ENCODE measurements at places on chromosomes 1 and 21. TPM values are rescaled to one million over a fixed set of nuclear protein-coding genes. Genes with fewer than 3 reads are reported as not detected.
A peak's percentile ranks its signal among the peaks of the same experiment; 100 is the strongest.

The FCRL3 gene
- total RNA-seq, result not detected

The F13B gene
- not detected for total RNA-seq

The NTNG1 gene
- 25.8 TPM for total RNA-seq

The CCDC17 gene
- not detected for total RNA-seq

The CYP4B1 gene
- not detected for total RNA-seq

The LRRC38 gene
- not detected for total RNA-seq

The TMEM125 gene
- 7.0 TPM for total RNA-seq

The FMO5 gene
- total RNA-seq, result 0.29 TPM

DNA sequence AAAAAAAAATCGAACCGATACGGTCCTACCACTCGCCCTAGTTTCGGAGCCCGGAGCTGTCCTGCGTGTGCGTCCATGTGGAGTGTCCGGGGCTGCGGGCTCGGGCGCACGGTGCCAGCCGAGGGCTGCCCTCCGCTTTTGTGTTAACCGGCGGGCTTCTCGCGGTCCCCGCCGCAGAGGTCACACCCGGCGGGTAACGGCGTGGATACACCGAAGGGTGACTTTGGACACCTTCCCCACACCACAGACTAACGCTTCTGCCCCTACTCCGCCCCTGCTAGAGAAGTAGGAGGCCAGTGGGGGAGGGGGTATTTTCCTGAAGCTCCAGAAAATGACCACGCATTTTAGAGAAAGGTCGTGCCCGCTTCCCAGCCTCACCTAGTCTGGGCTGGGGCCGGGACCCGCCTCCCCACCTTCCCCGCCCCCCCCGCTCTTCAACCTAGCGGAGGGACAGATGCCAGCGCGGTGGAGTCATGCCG lies 609 bp upstream of the ATF3 start:
- DNase-seq, result no peak

- no peak for DNase-seq
Observed at GRCh38 chr1:240766831-240767230, 154.9 kb upstream of the GREM2 start.

DNA sequence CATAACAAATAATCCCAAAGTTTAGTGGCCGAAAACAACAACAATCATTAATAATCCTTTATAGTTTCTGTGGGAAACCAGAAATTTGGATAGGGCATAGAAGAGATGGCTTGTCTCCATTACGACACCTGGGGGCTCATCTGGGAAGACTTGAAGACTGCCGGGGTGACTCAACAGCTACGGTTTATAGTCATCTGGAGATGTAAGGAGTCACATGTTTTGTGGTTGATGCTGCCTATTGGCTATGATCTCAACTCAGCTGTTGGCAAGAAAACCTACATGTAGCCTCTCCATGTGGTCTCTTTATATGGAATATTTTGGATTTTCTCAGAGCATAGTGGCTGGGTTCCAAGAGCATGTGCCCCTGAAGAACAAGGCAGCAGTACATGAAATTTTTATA lies 29.3 kb upstream of the TSPAN2 start:
- no peak for DNase-seq

GRCh38 chr1:4071653-4072052 lies 171.6 kb upstream of the C1orf174 start:
- no peak for DNase-seq

DNA sequence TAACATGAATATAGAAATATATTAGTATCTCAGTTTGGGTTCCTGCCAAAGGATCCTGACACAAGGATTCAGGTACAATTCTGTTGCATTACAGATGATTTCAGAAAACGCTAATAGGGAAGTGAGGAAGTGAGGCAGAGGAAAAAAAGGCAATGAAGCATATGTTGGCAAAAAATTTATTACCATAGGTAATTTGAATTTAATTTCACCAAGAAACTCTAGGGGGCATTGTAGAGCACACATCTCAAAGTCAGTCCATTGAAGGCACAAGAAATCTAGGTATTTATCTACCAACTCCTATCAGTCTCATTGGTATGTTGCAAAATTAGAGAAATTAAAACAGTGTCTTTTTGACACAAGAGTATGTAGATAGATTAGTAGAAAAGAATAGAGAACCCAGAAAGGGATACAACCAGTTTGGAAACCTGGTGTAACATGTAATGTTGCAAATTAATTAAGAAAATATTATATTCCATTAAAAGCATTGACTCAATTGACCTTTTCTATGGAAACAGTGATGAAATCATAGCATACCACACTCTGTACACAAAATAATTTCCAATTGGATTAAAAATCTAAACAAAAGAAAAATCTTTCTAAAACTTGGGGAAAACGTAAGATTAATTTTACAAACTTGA lies 104.9 kb upstream of the SNX7 start:
- no peak for DNase-seq

DNA sequence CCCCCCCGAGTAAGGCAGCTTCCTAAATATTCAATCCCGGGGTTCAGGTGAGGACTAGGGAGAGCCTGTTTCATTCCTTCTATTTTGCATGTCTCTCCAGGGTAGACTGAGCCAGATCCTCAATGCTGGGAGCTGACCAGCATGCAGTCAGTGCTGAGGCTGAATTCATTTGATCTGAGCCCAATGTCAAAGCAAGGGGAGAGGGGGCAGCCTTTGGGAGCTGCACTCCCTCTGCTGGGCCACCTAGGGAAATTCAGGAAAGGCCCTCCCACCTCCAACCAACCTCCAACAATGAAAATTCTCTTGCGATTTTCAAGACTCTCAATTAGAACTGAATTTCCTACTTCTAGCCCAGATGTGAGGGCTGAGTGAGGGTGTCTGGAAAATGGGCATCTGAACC lies 371.2 kb downstream of the NPHP4 start:
- DNase-seq, result no peak

DNA sequence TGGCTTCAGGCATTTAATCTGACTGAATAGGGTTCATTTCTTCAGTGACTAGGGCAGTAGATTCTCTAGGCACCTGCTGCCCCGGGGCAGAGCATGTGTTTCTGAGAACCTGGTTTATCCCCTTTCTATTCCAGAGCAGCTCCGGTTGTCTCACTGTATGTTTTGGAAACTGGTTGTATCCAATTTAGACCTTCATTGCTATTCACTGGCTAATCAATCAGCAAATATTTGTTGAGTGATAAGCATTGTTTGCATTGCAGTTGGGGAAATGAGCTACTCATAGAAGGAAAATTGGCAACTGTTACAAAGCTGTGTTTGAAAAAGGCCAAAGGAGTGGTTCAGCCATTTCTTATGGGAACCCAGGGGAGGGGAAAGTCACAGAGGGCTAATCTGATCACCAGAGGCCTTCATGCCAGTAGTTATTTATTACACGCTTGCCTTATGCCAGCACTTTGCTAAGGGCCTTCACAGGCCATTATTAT lies 2.9 kb downstream of the QSOX1 start:
- no peak for DNase-seq

DNA sequence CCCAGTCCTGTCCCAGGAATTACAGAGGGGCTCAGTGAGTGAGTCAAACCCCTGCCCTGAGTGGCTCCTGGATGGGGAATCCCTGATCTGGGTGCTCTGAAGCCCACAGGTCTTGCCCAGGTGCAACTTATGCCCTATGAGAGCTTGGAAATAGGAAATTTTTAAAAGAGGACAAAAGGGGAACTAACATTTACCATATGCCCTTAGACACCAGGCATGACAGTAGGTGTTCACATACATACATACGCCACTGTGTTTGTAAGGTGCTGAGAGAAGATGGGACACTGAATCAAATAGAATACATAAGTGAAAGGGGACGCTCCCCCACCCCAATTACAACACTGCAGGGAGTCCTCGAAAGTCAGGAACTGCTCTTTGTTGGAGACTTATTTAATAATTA lies 1.4 kb downstream of the CFAP45 start:
- DNase-seq, result no peak

GRCh38 chr1:172350856-172351255 lies 69.6 kb upstream of the C1orf105 start:
- no peak for DNase-seq

DNA sequence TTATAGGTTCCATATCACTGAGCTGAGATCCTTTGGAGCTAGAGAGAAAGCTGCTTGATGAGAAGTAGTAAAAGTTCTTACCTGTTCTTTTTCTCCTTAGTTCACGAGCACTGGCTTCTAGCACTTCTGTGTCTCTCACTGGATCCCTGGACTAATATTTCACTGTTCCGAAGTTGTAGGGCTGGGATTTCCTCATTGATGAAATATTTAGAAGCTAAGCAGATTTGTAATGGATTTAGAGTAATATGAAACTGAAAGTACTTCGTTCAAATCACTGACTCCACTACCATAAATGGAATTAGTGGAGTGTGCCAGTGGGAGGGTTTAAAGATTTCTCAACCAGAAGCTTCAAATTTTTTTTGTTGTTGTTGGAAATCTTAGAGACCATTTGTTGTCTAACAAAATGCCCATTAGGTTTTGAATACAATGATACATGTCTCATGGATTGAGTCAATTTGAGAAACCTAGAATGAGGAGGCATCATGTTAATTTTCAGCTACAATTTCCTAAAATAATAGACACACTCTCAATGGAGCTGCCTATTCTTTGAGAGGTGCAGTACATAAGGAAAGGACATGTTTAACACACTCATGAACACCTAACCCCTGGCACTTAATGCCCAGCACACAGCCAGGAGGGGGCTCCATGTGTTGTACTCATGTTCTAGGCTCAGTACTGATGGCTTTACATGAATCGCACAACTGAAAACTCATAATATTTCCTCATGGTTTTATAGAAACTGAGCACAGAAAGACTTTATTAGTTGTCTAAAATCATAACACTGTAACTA lies at the start of gene GBP1:
GBP1 (minus strand) TSS at position 130 of the 790 bp plus-strand sequence. CDS start 1,974 bp downstream, outside the sequence.
- DNase-seq, result peak; percentile 87

GRCh38 chr1:241611063-241611462 lies 29.1 kb downstream of the CHML start:
- no peak for DNase-seq

DNA sequence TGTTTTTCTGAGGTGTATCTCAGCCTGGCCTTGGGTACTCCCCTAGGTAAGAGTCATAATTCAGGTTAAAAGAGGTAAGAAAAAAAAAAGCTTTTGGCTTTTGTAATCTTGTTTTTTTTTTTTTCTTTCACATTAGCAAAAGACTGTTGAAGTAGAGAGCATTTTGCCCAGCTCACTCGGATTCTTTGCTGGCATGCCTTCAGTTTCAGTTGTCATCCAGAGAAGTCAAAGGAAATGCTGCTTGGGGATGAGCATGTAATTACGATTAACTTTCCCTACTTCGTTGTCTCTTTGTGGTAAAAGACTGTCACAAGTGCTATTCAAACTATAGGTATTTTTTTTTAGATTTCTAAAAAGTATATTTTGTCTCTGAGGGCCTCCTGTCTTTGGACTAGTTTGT lies 6.3 kb downstream of the BACH1 start:
- DNase-seq, result no peak

- no peak for DNase-seq
Observed at GRCh38 chr1:148372731-148373130, 110.4 kb downstream of the PPIAL4G start.

DNA sequence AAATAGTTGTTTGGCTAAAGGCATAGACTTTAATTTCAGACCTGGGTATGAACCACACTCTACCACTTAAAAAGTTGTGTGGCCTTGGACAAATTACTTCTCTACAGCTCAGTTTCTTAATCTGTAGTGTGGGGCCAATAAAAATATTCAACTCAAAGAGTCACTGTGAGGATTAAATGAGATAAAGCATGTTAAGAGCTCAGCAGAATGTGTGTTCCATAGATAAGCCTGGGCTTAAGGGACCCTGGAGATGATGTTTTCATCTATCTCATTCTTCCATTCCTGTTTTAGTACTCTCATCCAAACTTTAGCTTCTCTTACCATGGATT lies 17.7 kb downstream of the S100A10 start:
- DNase-seq, result no peak

DNA sequence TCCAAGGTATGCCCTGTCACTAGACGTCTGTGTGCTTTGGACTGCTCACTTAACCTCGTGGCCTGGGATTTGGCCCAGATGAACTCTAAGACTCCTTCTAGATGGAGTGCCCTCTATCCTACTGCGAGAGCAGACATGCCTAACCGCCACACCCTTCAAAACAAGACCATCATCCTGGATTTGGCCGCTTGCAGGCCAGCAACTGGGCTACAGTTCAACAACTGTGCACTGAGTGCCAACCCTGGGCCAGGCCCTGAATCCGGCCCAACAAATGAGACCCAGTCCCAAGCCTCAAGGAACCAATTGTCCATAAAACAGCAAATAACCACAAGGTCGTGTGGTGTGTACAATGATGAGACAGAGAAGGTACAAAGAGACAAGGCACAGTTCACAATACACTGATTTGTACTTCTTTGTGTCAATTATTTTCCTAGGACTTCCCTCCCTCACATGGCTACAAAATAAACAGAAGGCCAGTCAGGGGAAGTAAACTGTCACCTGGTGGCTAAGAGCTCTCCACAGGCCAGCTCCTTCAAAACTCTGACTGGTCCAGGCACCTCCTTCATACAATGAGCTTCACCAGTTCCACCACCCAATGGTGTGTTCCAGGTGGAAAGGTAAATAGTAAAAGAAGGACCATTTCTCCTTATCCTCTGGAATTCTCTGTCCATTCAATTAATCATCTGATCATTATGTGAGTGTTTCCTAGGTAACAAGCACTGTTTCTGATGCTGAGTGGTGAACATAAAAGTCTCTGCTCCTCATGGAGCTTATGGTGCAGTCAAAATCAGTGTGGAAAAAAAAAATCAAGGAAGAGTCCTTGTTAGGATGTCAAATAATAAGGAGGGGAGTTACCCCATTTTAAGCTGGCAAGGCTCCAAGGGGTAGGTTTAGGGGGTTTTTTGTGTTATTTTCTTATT lies 60.4 kb downstream of the CAPZB start:
- DNase-seq, result no peak

GRCh38 chr1:94925561-94926125 lies 1.3 kb downstream of the CNN3 start:
- no peak for DNase-seq
